Stimulated activated CD4-positive, alpha-beta T cell treated with anti-CD3 and anti-CD28 coated beads, TNF-alpha, amount 100 ng/mL, for 1 hour (primary cell): ENCODE measurements at places on chromosomes 2 and 18.

DNA sequence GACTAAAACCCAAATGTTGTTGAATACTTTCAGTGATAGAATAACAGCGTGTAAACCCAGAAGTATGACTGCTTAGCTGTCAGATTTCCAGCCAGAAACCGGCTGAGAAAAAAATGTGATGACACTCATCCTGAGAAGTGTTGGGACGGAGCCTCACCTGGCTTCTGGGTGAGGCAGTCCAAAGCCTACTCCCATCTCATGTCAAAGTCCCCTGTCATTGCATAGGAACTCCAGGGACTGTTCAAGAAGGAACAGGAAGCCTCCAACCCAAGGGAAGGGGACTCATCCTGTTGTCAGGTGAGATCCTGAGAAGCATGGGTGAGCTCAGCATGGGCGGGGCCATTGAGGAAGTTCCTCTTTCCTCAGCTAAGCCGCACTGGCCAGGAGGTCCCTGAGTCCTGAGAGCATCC lies 11.3 kb upstream of the CHRNA1 start:
- no peak for DNase-seq

DNA sequence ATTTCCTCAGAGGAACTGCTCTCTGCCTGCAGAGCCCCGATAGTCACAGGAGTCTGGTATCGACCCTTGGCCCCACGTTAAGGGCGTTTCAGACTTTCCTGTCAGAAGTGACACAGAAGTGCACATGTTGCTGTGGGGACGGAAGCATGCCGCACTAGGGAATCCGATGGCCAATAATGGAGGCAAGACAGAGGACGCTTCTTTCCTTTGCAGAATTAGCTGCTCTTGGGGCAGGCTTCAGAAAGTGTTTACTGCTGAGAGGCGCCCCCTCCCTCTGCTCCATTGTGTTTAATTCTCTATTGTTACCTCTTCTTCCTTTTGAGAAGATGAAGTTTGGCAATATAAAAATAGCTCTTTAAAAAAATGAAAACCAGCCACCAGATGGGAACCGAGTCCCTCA lies 118.6 kb upstream of the EML6 start:
- DNase-seq: no peak

DNA sequence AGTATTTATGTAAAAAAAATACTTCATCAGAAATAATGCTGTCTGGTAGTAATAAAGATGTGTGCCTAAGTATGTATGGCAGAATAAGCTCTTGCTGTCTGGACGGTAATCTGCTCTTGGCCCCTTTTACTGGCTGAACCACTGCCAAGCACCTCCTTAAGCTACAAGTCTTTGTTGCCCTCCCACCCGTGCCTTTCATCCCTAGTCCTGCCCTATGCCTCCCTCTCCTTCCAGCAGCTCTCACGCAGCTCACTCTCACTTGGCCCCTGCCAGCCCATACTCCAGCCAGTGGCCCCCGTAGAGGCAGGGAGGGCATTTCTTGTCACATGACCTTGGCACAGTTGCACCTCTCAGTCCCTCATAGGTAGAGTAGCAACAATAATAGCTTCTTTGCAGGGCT lies 54.5 kb upstream of the NPAS2 start:
- DNase-seq: no peak

DNA sequence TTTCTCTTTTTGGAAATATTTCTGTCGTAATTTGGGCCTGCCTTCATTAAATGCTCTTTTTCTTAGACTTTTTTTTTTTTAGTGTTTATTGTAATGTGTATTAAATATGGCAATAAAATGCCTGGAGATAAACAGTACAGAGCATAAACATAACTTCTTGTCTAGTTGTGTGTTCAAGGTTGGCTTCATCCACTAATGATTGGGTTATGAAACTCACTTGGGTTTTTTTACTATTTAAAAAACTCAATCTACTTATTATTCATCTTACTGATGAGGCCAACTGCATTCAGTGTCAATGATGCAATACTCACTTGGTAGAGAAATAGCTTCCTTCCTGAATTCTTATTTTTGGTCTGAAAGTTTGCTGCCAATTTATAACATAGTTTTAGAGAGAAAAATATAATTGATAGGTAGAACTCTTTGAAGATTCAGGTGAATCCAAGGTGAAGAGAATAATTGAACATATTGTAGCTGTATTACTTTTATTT lies 144.2 kb upstream of the NABP1 start:
- DNase-seq: no peak

GRCh38 chr2:70188460-70188859 lies 2.4 kb downstream of the C2orf42 start:
- no peak for DNase-seq

DNA sequence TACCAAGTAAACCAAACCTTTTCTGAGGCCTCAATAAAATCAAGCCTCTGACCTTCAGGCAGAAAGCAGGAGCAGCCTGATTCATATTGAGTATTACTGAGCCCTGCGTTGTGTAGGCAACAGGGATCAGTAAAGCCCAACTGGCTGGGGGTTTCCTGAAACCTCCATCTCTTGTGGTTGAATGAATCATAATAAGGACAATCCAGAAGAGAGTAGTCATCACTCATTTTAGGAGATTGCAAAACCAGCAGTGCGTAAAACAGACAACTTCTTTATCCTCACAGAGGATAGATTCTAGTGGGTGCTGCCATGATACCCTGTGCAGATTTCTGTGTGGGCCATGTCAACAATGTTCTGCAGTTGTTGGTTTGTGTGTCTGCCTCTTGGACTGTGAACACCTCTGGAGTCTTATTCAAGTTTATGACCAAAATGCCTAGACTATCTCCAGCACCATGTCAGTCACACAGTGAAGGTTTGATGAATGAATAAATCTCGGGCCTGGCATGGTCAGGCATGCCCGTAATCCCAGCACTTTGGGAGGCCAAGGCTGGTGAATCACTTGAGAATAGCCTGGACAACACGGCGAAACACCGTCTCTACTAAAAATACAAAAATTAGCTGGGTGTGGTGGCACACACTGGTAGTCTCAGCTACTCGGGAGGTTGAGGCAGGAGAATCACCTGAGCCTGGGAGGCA lies 51.8 kb upstream of the RAB27B start:
- DNase-seq: no peak

DNA sequence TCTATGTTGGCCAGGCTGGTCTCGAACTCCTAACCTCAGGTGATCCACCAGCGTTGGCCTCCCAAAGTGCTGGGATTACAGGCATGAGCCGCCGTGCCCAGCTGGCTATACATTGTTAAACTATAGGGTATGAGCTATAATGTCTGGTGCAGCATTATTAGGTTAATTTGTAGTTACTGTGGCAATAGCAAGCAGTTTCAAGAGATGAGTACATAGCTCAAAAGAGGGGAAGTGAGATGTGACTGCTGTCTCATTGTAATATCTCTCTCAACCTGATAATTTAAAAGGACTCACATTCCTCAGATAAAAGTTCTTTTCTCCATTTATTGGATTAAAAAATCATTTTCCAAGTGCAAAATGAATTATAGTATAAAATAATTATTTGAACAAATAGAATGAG lies 116.4 kb downstream of the INO80D start:
- DNase-seq: no peak

DNA sequence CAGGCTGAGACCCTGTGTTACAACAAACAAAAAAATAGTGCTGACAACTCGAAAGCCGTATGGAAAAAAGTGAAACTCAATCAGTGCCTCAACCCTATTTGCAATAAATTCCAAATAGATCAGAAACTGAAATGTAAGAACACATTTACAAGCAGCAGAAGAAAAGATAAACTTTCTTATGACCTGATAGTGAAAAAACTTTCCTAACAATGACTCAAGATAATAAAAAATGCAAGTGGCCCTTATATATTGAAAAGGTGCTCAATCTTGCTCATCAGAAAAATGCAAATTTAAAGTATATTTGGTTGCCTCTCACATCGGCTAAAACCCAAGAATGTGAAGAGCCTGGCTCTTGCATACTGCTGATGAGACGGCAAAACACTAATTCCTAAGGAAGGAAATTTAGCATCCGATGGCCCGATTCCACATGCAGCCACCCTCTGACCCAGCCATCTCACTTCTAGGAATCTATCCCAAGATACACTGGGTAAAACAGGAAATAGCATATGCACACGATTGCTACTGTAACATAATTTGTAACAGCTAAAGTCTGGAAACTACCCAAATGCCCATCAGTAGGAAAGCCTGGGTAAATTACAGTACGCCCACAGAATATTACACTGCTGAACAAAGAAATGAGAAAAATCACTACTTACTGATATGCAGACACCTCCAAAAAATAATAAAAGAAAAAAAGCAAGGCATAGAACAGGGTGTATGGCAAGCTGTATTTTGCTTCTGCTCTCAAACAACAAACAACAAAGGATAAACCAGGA lies 56.8 kb downstream of the HDLBP start:
- no peak for DNase-seq

DNA sequence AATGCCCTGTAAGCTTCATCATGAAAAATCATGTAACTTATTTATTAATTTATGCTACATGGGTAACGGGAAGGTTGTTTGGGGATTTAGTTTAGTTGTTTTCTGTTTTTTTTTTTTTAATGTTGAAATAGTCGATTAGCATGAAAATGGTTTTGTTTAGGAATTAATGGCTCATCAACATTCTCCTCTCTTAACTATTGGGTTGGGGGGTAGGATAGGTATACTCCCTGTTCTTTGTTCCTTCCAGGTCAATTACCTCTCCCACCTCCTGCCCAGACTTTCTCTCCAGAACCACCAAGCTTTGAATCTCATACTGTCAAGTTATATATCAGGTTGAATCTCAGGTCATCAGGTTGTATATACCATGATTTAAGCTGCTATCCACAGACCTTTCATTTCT lies 568.7 kb upstream of the DSEL start:
- no peak for DNase-seq

- DNase-seq: no peak
These were observed 34.2 kb downstream of the PMS1 start for GRCh38 chr2:189818249-189819038.

DNA sequence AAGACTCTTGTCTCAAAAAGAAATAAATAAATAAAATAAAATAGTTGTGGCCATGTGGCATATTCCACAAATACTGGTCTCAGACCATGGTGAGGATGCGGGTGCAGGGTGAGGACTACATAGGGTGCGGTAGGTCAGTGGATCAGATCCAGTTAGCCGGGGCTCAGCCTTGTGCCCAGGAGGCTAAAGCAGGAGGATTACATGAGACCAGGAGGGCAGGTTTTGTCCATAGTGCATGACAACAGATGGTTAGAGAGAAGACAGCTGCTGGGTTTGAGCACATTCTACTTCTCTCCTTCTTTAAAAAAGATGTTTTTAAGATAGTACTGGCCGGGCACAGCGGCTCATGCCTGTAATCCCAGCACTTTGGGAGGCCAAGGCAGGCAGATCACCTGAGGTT lies 12.8 kb upstream of the PSD4 start:
- DNase-seq: no peak

- no peak for DNase-seq
These were observed 33.7 kb downstream of the KLF7 start for GRCh38 chr2:207132019-207132418.

DNA sequence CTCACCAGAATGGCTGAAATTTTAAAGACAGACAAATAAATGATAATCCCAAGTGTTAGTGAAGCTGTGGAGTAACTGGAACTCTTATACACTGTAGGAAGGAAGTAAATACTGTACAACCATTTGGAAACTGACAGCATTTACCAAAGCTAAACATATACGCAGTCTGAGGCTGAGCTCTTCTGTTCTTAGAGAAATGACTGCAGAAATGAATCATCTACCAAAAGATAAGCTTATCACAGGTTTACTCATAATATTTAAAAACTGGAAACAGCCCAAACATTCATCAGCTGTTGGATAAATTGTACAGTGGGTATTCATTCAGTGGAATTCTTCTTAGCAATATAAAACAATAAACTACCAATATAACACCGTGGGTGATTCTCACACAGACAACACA lies 218.2 kb upstream of the RAB12 start:
- no peak for DNase-seq

DNA sequence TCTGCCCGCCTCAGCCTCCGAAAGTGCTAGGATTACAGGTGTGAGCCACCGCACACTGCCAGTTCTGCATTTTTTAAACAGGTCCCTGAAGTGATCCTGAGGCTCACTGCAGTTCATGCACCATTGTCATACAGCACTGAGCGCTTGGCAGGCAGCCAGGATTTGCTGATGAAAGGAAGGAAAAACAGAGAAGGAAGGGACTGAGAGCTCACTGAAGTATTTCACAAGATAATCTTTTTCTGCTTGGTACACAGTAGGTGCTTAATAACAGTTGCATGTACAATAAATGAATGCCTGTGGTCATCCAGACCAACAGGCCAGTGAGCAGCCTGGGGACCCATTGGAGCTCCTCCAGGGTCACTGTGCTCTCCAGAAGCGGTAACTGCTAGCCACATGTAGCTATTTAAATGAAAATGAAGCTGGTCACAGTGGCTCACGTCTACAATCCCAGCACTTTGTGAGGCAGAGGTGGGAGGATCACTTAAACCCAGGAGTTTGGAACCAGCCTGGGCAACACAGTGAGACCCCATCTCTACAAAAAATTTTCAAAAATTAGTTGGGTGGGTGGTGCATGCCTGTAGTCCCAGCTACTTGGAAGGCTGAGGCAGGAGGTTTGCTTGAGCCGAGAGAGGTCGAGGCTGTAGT lies 33.1 kb upstream of the SMAD7 start:
- no peak for DNase-seq

DNA sequence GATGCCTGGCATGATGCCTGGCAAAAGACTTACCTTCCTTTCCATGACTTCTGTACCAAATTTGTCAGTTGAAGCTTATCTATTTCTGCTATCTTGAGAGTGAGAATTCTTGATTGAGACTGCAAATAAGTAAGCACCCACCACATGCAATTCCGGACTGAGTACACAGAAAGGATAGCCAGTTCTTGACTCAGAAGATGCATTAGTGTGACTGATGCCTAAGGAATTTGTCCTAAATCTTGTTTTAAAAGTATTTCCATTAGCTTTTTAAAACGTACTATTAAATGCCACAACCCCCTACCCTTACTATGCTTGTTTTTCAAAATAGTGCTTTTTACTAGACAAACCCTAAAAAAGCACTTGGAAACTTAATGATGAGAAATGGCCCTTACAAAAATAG lies 545 bp downstream of the MPP4 start:
- no peak for DNase-seq

GRCh38 chr18:24695168-24695567 lies 234.7 kb downstream of the HRH4 start:
- DNase-seq: no peak
